ENCODE measurements at places on chromosomes 6 and 20.

- no peak for DNase-seq
These were observed 170.2 kb upstream of the ZNF217 start for GRCh38 chr20:53763707-53764414.

DNA sequence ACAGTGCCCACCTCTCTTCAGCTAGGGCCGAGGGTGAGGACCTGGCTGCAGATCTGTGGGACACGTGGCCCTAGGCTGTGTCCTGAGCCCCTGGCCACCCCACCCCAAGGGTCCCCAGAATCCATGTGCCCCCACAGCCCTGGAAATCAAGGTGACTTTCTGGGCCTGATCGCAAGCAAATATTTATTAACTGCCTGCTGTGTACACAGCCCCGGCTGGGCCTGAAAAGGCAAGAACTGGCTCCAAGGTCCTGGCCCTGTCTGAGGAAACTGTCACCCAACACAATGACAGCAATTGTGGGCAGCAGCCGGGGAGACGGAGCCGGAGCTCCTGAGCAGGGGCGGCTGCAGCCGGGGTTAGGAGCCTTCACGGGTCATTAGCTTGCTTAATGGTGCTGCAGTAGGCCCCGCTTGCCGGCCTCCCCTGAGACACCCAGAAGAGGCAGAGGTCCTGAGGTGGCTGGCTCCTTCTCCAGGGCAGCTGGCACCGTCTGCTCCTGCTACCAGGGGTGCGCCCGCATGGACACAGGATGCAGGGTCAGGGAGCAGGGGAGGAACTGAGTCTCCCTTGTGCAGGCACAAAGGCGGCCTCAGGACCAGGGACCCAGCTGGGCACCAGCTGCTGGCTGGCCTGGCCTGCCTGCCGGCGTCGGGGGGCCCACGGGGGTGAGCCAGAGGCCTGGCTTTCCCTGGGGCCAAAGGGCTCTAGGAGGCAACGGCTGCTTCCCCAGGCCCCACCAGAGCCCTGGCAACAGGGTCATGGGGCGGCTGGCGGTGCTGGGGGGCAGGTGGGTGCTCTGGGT is 24.1 kb downstream of the NPEPL1 start:
- no peak for DNase-seq

- DNase-seq, result no peak
These were observed 272.9 kb upstream of the SUPT3H start for GRCh38 chr6:45650524-45651135.

DNA sequence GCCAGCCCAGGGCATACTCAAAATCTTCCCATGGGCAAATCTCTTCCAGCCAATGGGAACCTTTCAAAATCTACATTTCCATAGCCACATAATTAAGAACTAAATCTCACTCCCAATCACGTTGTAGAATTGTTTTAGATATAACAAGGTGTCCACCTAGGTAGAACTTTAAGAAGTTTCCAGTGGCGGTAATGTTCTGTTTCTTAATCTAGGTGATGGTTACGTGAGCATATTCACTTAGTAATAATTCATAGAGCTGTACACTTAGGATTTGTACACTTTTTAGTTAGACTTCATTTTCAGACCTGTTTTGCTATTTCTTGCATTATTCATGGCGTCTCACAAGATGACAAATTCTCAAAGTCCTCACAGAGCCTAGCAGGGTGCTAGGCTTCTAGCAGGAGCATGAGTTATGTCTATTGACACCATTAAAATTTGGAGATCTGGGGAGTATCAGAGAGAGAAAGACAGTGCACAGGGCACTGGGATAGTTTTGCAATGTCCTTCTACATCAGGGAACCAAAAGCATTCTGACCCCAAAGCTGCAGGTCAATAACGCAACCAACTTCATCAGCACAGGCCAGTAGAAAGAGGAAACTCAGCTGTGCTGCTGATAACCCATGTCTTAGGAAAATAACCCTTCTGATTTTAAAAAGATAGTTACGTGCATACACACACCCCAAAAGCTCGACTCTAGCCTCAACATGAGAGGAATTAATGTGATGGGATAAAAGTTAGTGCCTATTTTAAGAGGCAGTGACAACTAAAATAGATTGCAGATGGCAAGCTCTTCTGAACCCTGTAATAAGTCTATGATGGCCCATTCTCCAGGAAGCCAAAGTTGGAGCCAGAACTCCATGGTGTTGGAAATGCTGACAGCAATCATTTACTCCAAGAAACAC is 518.1 kb upstream of the JARID2 start:
- no peak for DNase-seq

DNA sequence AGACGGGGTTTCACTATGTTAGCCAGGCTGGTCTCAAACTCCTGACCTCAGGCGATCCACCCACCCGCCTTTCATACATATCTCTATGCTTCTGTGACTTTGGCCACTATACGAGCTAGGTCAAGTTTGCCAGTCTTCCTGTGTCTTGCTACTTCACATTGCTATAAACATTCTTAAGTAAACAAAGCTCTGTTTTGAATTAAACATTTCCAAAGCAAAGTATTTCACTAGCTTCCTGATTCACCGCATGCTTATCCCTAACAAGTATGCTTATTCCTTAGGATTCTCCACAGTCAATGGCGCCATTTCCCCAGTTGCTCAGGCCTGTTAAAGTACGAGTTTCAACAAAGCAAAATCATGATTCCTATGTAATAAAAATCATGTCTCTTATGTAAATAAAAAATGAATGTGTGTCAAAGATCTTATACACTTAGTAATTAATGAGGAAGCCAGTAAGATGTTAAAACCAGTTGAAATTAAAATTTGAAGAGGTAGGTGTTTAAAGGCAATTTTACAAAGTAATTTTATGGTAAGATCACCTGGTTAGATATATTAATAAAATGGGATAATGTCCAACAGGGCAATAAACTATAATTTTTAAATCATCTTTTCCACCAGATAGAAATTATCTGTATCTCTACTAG is 88.5 kb downstream of the PRKN start:
- no peak for DNase-seq

DNA sequence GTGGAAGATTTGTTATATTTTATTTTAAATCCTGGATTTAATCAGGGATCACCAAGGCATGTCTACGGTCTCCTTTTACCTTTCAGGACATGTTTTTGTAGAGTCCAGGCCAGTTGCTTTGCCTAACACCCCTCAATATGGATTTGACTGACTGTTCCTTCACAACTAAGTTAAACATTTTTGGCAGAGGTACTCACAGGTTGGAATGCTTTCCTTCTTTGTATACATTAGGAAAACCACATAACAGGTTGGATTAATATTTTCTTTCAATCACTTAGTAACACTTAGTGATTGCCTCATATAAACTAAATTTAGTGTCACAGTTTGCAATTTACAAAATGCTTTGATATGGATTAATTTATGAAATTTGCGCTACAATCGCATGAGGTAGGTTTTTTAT is 64.5 kb downstream of the IPCEF1 start:
- no peak for DNase-seq

DNA sequence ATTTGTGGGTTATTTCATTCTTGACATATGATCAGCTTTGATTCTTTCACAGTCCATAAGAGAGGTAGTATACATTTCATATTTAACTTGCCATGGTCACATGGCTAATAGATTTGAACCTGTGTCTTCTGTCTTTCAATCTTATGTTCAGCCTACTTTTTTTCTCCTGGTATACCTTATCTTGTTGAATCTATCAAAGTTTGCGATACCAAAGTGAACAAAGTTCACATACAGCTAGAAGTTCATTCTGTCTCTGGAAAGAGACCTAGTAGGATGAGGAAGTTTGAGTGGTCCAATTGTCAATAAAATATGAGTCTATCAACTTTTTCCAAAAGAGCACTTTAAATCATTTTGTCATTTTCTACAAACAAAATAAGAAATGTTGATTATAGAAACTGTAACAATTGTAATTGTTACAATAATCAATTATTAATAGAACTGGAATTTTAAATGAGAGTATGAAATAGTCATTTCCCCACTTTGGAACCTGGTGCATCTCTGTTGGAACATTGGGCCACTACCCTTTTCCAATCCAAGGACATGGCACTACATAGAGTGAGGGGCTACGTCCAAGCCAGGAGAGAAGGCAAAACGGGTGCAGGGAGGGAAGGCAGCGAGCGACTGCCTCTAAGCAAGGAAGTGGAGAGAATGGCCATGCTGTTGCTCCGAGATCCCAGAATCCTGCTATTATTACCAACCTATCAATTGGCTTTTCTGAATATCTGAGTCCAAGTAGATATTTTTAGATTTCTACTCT is 194.2 kb upstream of the FOXQ1 start:
- no peak for DNase-seq

DNA sequence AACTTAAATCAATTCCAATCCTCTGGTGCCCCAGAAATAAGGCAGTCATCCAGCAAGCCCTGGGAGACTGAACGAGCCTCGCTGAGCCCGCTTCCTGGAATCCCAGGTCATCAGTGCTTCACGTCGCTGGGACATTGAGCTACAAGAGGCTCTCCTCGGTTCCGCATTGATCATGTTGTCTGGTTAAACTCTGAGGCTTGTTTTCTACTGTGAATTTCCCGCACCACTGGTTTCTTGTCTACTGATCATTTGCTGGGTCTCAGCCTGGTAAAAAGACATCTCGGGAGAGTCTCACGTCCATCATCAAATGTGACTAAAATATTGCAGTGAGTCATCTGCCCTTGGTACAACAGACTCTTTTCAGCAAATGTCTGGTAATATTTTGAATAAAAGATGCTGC is 569.2 kb downstream of the QKI start:
- DNase-seq, result no peak

GRCh38 chr6:30169658-30170614 is 6.6 kb downstream of the TRIM15 start:
- peak; percentile 51 for DNase-seq

DNA sequence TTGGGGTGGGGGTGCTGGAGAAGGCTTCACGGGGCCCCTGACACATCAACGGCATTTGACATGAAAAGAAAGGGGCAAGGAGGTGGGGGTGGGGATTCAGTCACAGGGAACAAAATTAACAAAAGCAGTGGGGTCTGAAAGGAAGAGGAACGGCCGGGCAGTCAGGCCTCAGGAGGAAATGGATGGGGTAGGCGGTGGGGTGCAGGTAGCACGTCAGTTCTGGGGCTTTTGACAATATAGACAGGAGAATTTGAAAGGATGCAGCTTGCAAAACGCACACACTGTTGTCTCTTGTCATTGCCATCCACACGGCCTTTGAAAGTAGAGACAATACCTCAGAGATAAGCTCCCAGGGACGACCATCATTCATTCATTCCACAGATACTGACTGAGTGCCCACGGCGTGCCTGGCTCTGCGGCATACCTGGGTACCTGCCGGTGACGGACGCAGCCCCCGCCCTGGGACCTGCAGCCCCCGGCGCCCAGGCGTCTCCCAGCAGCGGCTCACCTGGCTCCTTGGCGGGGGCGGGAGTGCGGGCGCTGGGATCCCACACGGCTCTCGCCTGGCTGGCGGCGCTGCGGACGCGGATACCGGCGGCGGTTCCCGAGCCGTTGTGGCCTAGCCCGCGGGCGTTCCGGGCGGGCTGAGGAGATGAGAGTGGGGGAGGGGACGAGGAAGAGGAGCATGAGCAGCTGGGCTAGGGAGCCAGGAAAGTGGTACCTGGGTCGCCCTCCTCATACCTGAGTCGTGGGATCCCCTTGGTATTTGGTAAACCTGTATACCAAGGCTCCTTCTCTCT is at the start of gene SLC26A8:
Gene SLC26A8 (minus strand): TSS at position 646 of the 800 bp plus-strand sequence. CDS start 4,934 bp downstream, outside the sequence.
- DNase-seq, result no peak

DNA sequence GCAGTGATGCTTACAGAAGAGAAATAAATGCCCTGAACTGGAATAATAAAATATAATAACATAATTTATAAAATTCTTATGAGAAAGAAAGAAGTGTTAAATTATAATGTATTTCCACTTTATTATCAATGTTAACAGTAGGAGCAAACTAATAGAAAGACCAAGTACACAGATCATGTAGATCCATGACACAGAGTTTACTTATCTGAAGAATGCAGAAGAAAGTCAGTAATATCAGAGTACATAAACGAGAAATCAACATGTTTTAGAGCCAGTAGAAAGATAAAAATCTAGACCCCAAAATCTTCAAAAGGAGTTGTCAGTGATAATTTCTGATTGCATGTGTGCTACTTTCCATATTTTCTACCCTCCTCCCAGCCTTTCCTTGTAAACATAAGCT is 334.8 kb upstream of the MANEA start:
- DNase-seq, result no peak

DNA sequence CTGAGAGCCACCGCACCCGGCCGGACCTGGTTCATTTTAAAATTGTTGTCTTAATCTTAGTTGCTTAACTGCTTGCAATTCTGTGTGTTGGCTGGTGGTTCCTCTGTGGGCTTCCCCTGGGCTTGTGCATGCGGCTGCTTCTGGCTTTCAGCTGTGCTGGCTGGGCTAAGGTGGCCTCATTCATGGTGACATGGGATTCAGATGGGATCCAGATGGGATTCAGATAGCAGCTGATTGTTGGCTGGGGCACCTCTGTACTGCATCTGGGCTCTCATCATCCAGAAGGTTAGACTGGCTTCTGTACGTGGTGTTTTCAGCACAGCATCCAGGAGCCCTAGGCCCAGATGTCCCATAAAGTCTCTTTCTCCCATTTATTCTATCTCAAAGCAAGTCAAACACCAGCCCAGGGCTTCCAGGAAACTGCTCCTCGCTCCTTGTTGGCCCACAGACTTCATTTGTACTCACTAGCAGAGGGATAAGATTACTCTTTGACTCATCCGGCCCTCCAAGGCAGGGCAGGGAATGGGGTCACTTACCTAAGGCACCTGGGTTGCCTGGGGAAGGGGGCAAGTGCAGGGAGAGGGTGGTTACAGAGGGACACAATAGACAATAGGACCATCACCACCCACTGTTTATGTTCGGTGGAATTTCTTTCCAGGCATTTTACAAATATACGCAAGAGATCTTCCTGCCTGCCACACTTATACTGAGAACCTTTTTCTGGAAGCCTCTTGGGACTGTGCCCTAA is 10.2 kb upstream of the PEDS1 start:
- no peak for DNase-seq

DNA sequence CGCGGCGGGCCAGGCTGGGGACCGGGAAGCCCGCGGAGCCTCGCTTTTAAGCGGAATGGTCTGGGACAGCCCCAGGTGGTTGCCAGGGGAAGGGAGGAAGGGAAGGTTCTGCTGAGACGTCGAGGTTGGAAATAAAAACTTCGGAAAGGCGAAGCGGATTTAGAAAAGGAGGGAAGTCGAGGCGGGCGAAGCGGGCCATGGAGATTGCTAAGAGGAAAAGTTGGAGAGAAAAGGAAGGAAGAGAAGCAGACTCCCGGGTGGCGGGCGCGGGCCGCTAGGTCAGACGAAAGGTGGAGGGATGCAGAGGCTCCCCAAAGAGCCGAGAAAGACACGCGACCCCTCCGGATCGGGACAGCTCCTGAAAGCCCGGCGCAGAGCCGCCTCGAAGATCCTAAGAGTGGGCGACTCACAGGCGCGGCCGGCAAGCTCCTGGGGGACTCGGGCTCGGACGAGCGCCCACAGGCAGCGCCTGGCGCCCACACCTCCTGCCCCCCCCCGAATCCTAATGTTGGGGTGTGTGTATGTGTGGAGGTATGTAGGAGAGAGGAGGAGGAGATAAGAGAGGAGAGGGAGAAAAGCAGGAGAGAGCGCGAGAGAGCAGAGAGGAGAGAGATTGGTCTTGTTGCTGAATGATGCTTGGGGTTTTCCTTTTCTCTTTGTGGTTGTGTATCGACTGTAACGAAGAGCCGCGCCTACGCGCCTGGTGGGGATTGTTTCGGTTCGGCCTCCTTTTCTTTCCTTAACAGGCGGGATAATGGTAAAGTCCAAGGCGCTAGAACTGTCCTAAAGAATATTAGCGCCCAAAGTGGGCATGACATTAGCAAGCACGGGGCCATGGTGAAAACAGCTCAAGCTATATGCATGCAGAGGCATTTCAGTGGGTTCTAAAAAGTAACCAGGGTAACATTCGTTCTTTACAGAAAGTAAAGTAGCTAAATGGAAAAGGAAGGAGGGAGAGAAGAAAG is 1.5 kb downstream of the TFAP2B start:
- DNase-seq, result no peak

Measured in Jurkat, Clone E6-1 (cell line).